ENCODE measurements at places on chromosomes 5 and 9.

- DNase-seq: no peak
These were observed 17.7 kb downstream of the ROPN1L start for GRCh38 chr5:10459080-10460055.

DNA sequence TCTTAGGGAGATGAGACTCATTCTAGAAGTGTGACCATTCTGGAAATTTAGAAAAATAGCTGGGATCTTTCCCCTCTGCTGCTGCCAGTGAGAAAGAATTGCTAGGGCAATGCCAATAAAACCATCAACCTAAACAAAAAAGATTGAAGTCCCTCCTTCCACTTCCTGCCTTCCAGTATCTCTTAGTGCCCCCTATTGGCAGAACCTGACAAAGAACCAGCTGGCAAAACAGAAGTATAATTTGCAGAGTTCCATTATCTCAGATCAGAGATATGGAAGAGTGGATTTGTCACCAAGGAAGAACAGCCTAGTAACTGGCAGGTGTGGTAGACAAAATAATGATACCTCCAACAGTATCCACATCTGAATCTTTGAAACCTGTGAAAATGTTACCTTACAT lies 13.8 kb upstream of the PLCXD3 start:
- DNase-seq: no peak

GRCh38 chr5:135697251-135697958 lies 118.6 kb upstream of the CXCL14 start:
- no peak for DNase-seq

DNA sequence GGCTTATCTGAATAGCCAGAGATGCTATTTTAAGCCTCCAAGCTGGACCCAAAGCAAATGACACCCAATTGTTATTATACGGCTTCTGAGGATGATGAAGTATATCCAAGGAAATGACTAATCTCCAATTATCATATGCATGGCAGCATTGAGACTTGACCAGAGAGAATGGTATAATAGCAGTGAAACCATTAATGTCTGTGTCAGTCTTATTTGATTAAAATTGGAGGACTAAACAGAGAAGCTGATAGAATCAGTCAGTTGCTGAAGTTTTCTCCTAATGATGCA lies 200.5 kb downstream of the EFNA5 start:
- DNase-seq: no peak

DNA sequence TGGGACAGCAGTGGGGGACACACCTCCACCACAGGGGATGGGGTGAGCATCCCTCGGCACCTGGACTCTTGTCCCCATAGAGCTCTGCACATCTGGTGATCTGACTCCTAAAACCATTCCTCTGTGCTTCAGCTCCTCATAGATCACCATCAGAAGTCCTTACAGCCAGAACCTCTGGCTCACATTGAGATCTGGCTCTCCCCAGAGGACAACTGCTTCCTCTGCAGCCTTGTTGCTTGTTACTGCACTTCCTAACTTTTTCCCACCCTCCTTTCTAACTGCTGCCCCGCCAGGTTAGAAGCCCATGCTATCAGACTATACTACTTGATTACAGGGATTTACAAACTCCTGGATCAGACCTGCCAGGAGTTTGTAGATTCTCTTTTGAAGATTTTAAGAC lies 64.5 kb downstream of the ARSB start:
- no peak for DNase-seq
